ENCODE measurements at places on chromosomes 12 and 14. TPM values are rescaled to one million over a fixed set of nuclear protein-coding genes. Genes with fewer than 3 reads are reported as not detected.

The KLHDC1 gene
- 0.51 TPM for total RNA-seq

DNA sequence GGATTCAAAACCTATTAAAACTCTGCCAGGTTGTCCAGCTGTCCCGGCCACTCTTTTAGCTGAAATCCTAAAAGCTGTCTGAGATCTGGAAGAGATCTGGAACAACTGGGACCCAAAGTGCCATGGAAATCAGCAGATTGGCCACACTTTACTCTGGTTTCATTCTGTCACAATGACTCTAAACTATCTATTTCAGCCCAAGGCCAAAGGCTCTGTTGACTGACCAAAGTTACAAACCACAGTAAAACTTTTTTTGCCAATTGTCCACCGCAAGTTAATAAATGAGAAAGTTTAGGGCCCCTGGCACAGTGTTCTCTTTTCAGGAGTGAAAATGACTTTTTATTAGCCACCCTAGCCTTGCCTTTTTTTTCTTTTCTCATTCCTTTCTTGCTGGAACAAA lies 113.4 kb upstream of the CPM start:
- DNase-seq: no peak

DNA sequence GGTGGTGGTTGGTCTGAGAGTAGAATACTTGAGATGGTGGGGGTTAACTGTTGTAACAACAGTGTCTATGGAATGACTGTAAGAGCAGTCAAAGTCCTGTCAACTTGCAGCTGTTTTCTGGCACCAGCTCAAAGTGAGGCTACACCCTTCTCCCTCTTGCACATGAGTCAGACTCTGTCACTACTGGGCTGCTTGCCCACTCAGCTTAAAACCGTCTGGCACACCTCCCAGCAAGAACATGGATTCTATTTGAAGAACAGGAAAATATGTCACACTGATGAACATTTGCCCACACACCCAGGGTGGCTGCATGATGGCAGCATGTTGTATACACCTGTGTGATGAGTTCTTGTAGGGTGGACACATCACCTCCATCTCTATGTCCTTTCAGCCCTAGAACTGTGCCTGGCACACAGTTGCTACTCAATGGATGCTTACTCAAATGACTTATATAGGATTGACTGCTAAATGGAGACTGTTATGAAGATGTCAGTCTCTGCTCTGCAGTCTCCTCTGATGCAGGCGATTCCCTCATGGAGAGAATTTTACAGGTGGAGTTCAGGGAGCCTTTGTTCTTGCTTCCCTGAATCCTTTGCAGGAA lies 19.3 kb upstream of the SERPINA6 start:
- peak; percentile 99 for DNase-seq

DNA sequence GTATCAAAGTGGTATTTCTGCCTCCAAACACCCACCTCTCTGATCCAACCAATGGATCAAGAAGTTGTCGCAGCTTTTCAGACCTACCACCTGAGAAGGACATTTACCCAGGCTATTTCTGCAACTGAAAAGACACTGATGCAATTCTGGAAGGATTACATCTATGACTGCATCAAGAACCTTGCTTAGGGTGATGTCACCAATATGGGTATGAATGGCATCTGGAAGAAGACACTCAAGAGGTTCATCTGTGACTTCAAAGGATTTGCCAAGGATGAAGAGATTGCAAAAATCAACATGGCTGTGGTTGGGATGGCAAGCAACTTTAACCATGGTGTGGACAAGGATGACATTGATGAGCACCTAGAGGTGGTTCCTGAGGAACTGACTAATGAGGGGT lies 154.2 kb downstream of the PCNX1 start:
- no peak for DNase-seq

GRCh38 chr14:55579724-55580469 lies at the start of gene KTN1:
Gene KTN1 (plus strand): TSS chr14:55580207. CDS start chr14:55612049, 31,842 bp downstream.
- DNase-seq: peak; percentile 95

Data from Daoy (cell line).